Stimulated activated CD4-positive, alpha-beta T cell treated with anti-CD3 and anti-CD28 coated beads, Interleukin-1b, Interleukin-23, amount 100 ng/mL, for 24 hours (primary cell): ENCODE measurements at places on chromosomes 2 and 18.

GRCh38 chr2:105274046-105274445, 32.5 kb downstream of the GPR45 start:
- DNase-seq: no peak

- no peak for DNase-seq
These were observed 96.2 kb upstream of the EPAS1 start for GRCh38 chr2:46200861-46201605.

GRCh38 chr18:75173125-75173432, 35.9 kb downstream of the PTGR3 start:
- DNase-seq: no peak

GRCh38 chr2:132730611-132731010, 60.6 kb upstream of the LYPD1 start:
- DNase-seq: no peak

DNA sequence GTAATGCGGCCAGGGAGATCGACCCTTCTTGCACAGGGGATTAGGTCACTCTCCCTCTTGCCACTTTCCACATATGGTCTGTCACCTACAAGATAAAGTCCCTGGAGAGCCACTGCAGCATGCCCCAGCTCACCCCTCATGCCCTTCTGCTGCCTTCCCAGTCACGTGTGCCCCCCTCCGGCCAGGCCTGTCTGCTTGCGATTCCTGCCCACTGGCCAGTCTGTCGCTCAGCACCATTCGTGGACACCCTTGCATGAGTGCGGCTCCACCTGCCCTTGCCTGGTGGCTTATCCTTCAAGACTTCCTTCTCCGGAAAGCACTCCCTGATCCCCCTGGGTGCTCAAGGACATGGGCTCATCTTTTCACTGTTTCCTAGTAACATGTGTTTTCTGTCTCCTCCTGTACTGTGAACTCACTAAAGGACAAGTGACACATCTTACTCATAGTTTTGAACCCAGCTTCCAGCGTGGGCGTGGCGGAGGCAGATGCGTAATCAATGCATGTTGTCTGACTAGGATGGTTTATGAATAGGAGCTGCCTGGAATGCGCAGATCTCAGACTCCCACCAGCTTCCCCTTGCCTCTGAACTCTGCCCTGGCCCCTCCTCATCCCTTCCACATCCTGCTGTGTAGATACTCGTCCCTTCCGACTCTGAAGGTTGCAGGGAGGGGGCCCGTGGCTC, 7.8 kb upstream of the NT5DC4 start:
- DNase-seq: no peak
